ENCODE measurements at places on chromosomes 13 and 19.

GRCh38 chr19:40139533-40140287 is 49.0 kb upstream of the ZNF780A start:
- peak; percentile 14 for DNase-seq

DNA sequence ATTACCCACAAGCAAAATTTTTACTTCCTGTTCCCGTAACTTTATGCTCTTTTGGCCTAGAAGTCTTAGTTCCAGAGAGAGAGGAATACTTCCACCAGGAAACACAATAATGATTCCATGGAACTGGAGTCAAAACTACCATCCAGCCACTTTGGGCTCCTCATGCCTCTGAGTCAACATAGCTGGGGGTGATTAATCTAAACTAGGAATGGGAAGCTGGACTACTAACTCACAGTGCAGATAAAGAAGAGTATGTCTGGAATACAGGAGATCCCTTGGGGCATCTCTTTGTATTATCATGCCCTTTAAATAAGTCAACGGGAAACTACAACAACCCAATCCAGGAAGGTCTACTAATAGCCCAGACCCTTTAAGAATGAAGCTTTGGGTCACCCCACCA is 8.9 kb upstream of the ELF1 start:
- DNase-seq, result no peak

DNA sequence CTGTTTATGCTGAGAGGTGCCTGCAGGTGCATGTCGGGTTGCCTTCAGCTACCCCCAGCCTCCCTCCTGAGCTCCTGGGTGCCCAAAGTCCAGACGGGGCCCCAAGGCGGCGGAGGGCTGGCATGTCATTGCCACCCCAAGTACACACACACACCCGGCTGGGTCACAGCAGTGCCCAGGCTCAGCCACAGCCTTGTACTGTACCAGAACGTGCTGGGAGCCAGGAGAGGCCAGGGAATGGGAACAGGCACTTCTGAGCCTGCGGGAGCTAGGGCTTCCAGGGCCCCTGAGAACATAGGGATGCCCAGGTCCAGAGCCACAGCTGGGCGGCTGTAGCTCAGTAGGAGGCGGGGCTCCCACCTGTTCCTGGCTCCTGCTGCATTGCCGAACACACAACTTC is 51.0 kb upstream of the MAB21L1 start:
- no peak for DNase-seq

DNA sequence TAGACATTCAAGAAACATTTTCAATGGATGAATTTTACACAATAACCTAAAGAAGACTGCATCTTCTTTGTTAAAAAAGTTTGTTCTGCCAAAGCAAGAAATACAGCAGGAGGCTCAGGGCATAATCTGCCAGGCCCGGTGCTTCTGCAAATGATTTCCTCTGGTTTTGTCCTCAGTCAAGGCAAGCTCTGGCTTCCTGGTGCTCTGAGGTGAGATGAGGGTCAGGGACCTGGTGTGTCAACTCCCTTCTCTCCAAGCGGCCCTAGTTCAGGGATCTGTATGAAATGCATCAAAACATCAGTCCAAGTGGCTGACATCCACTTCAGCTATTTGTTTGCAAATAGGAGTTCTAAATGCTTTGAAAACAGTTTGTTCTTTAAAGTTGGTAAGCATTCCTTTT is 31.6 kb downstream of the LACC1 start:
- DNase-seq, result peak; percentile 0

DNA sequence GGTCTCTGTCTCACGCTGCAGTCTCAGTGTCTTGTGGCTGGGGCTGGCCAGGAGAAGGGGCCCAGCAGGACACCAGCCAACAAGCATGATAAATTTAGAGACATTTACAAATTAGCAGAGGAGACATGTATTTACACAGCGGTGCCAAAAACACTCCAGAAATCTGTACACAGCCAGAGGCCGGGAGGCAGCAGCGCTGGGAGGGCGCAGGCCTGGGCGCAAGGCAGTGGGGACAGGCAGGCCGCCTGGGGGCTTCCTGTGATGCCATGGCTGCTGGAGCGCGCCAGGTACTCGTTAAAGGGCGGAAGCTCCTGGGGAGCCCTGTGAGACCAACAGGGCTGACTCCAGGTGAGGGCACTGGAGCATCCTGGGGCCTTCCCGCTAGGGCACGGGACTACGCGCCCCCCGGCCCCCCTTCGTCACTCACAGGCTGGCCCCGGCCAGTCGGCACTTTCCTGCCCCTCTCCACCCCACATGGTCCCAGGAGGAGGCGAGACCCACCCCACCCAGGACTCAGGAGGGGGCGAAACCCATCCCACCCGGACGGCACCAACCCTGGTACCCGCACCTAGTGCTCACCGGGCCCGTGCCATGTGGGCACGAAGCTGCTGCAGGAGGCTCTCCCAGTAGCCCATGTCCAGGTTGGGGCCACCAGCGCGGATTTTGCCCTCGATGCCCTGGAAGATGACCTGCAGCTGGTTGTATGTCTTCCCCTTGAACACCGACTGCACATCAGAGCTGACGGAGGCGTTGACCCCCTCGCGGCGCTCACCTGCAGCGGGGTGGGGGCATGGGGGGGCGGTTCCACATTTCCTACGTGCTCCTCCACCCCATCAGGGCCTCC is 7.4 kb upstream of the TBXA2R start:
- no peak for DNase-seq

DNA sequence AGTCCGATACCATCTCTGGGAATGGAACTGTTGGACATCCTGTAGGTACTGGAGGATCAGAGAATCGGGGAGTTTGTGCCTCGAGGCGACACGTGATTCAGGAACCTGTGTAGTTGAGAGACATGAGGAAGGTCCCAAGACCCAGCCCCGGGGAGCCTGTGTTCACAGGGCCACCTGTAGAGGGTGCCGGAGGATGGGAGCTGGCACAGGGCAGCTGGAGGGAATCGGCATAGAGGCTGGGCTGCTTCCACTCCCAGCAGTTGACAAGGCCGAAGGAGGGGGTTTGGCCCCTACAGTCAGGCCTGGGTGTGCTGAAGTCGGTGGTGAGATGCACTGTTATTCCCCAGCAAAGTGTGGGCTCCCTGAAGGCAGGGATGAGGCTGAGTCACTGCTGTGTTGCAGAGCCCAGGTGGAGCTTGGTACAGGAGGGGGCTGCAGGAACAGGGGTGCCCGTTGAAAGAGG is 2.5 kb upstream of the ISYNA1 start:
- DNase-seq, result peak; percentile 49

- no peak for DNase-seq
Observed at GRCh38 chr13:43030548-43030947, 7.2 kb downstream of the DNAJC15 start.

GRCh38 chr19:38360351-38360750 is 14.0 kb upstream of the PSMD8 start:
- no peak for DNase-seq

- peak; percentile 40 for DNase-seq
Observed at GRCh38 chr19:46841458-46842083, 9.1 kb downstream of the AP2S1 start.

- peak; percentile 35 for DNase-seq
Observed at GRCh38 chr13:23621316-23621645, 51.1 kb downstream of the TNFRSF19 start.

- no peak for DNase-seq
Observed at GRCh38 chr13:51541037-51541436, 43.2 kb upstream of the WDFY2 start.

- no peak for DNase-seq
Observed at GRCh38 chr19:29088761-29089160, 124.2 kb downstream of the UQCRFS1 start.

GRCh38 chr13:66657165-66657881 is 572.8 kb downstream of the PCDH9 start:
- peak; percentile 6 for DNase-seq

- DNase-seq, result no peak
Observed at GRCh38 chr13:28624707-28625432, 34.1 kb upstream of the POMP start.

GRCh38 chr19:2034729-2035589 is 16.1 kb downstream of the MKNK2 start:
- DNase-seq, result no peak

GRCh38 chr13:68523838-68524424 is 1293.8 kb upstream of the PCDH9 start:
- no peak for DNase-seq

DNA sequence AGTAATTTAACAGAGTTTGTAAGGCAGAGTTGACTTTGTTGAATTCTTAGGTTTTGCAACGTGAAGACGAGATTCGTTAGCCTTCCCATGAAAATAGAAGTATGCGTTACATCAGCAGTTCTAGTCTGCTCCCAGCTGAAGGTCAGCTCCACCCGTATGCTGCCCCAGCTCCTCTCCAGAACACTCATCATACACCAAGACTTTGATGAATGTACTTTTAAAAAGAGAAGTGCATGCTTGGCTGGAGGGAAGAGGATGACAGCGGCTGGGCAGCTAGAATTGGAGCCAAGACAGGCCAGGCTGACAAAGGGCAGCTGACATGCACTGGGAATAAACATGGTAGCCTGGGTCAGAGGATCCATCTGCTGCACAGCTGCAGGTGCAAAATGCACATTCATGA is 166.3 kb upstream of the ARGLU1 start:
- no peak for DNase-seq

- no peak for DNase-seq
Observed at GRCh38 chr13:74761801-74762757, 627.9 kb upstream of the KLF12 start.

GRCh38 chr13:27621116-27621365 is 651 bp upstream of the POLR1D start:
- DNase-seq, result no peak

DNA sequence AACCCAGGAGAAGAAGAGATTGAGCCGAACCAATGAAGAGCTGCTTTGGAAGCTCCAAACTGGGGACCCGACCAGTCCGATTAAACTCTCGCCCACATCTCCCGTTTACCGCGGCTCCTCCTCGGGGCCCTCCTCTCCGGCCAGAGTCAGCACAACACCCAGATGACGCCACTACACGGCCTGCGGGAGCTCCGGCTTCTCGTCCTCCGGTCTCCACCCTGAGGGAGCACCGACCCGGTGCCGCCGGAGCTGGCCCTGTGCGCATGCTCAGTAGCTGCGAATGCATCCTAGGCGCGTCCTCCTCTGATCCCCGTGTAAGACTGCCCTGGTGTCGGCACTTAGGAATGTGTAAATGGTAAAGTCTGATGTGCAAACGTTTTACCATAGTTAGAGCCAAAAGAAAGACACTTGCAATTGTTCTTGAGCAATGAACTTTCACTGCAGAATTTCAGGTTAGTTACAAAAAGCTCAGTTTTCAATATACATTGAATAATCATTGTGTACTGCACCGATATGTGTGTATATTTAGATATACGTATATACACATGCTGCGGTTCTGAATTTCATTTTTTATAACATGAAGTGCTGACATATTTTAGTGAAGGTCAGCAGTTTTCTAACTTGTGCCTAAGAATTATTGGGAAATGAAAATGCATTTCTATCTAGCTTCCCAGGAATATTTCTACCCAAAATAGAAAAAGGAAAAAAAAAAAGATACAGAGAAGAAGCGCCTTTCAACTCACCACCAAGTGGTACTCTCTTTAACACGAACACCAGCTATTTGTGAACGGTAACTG is 92.2 kb downstream of the SLC7A1 start:
- DNase-seq, result no peak

GRCh38 chr13:29548722-29549121 is 46.8 kb downstream of the SLC7A1 start:
- DNase-seq, result peak; percentile 57

- peak; percentile 65 for DNase-seq
Observed at GRCh38 chr19:7870571-7871436, 3.4 kb downstream of the PRR36 start.

GRCh38 chr13:77535448-77535847 is at the start of gene SCEL:
TSS of gene SCEL (plus strand) at chr13:77535706. CDS start at chr13:77555876, 20,170 bp downstream.
- peak; percentile 21 for DNase-seq

GRCh38 chr13:45949161-45949560 is 97.6 kb upstream of the SIAH3 start:
- no peak for DNase-seq

- peak; percentile 80 for DNase-seq
Observed at GRCh38 chr19:50909240-50910070, 1.7 kb downstream of the KLK4 start.

GRCh38 chr13:70098669-70099068 is 9.0 kb upstream of the ATXN8OS start:
- DNase-seq, result no peak

GRCh38 chr19:6739390-6739882 is at the start of gene TRIP10:
TSS of gene TRIP10 (plus strand) at chr19:6739680. CDS start at chr19:6739762, 82 bp downstream.
- DNase-seq, result peak; percentile 72

GRCh38 chr13:49746111-49746510 is 46.4 kb downstream of the KPNA3 start:
- DNase-seq, result no peak

- no peak for DNase-seq
Observed at GRCh38 chr13:74669149-74669548, 534.9 kb upstream of the KLF12 start.

GRCh38 chr13:114264886-114265611 is 16.4 kb upstream of the UPF3A start:
- no peak for DNase-seq

- DNase-seq, result no peak
Observed at GRCh38 chr13:43319617-43320444, 296.4 kb downstream of the DNAJC15 start.

DNA sequence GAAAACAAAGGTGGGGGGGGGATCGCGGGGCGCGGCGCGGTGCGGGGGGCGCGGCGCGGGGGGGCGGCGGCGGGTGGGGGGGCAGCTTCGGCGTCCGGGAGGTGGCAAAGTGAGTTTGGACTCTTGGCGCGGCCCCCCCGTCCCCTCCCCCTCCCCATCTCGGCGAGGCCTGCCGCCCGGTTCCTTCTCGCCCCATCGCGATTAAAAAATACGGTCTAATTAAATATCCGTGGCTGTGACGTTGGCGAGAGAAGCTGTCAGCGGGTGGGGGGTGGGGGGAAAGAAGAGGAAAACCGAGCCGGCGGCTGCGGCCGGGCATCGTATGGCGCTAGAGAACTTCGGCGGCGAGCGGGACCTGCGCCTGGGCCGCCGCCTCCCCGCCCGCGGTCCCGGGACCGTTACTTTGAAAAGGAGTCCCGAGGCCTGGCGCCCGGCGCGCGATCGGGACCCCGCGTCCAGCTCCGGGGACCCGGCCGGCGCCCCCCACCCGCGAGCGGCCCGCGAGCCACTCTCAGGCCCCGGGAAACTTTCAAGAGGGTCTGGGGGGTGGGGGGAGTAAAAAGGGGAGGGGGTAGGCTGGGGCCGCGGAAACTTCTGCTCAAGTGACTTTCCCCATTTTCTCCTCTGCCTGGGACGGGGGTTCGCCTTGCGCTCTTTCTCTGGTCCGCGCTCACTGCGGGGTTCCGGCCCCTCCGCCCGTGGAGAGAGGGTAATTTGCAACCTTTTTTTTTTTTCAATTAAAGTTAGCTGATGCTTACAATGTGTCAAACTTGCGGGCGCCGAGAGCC is 146.3 kb upstream of the ZNF536 start:
- DNase-seq, result no peak

DNA sequence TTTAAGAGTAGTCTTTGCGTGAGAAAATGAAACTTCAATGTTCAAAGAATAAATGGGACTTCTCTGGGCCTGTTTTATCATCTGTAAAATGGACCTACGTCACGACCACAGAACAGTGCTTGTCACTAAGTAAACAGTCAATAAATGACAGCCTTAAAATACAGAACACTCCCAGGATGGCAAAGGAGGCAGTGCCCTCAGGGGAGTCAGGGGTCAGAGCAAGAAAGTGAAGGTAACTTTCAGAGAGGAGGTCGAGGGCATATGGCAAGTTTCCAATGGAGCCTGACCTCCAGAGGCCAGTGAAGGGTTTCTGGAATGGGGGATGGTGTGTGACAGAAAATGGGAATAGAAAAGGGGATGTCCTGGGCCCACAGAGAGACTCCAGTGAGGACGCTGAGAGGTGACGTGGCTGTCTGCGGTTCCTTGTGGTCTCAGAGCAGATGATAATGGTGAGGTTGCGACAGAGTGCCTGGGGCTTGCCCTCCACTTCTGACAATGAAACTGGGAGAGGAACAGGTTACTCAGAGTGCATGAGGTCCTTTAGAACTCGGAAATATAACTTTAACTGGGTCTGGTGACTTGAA is 91.8 kb downstream of the UBL3 start:
- DNase-seq, result peak; percentile 34

Measured in Calu3 (cell line).